Body of pancreas (tissue), 4 donors: ENCODE measurements at places on chromosomes 4 and X. TPM values are rescaled to one million over a fixed set of nuclear protein-coding genes. Genes with fewer than 3 reads are reported as not detected.

Gene XPNPEP2
- 5.6 TPM for total RNA-seq

GRCh38 chrX:53087388-53087831 lies 5.2 kb downstream of the TSPYL2 start:
- DNase-seq: no peak
- H3K27me3 ChIP-seq: no peaks in the 10 kb centered on the region
- H3K4me1 ChIP-seq: peaks cover 44% of the 10 kb centered on the region
- H3K4me3 ChIP-seq: no peak overlapping the region
- H3K36me3 ChIP-seq: no peaks in the 10 kb centered on the region

GRCh38 chrX:15946783-15947580 lies 92.4 kb upstream of the AP1S2 start:
- H3K4me3 ChIP-seq: no peak overlapping the region
- H3K4me1 ChIP-seq: no peaks in the 10 kb centered on the region
- H3K27me3 ChIP-seq: no peaks in the 10 kb centered on the region
- H3K27ac ChIP-seq: no peak overlapping the region

DNA sequence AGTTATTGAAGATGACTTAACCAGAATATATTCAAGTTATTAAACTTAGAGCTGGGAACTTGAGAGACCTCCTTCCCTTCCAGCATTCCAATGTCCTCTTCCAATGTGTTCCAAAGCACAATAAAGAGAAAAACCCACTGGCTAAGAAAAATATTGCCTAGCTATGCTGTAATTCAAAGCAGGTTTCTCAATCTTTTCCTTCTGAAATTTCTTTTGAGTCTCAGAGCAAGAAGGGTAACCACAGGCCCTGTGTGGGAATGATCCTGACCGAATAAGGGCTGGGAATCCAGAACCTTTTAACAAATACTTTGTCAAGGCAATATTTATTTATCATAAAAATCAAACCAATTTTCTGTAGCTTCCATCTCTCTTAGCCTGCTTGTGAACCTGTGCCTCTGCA lies 150.7 kb upstream of the SFRP2 start:
- DNase-seq: no peak
- no peak overlapping the region for H3K4me3 ChIP-seq
- no peaks in the 10 kb centered on the region for H3K36me3 ChIP-seq
- no peaks in the 10 kb centered on the region for H3K4me1 ChIP-seq

- no peaks in the 10 kb centered on the region for H3K4me1 ChIP-seq
- H3K27me3 ChIP-seq: no peaks in the 10 kb centered on the region
- no peak overlapping the region for H3K4me3 ChIP-seq
- no peak for DNase-seq
- no peaks in the 10 kb centered on the region for H3K36me3 ChIP-seq
Measured at GRCh38 chr4:184019667-184020623, 114.8 kb downstream of the STOX2 start.

- peaks cover 6% of the 10 kb centered on the region for H3K4me1 ChIP-seq
- no peak overlapping the region for H3K4me3 ChIP-seq
- no peaks in the 10 kb centered on the region for H3K36me3 ChIP-seq
Measured at GRCh38 chrX:24777660-24778059, 83.9 kb downstream of the POLA1 start.

GRCh38 chr4:184451726-184452125 lies 22.6 kb downstream of the IRF2 start:
- H3K4me3 ChIP-seq: no peak overlapping the region
- DNase-seq: no peak
- H3K27me3 ChIP-seq: no peaks in the 10 kb centered on the region
- H3K27ac ChIP-seq: no peak overlapping the region
- H3K36me3 ChIP-seq: no peaks in the 10 kb centered on the region
- peaks cover 24% of the 10 kb centered on the region for H3K4me1 ChIP-seq

GRCh38 chrX:103464072-103464773 lies 55.1 kb downstream of the RAB40A start:
- no peaks in the 10 kb centered on the region for H3K4me1 ChIP-seq
- H3K27ac ChIP-seq: no peak overlapping the region
- peak; percentile 17 for DNase-seq
- no peaks in the 10 kb centered on the region for H3K27me3 ChIP-seq
- no peak overlapping the region for H3K4me3 ChIP-seq

DNA sequence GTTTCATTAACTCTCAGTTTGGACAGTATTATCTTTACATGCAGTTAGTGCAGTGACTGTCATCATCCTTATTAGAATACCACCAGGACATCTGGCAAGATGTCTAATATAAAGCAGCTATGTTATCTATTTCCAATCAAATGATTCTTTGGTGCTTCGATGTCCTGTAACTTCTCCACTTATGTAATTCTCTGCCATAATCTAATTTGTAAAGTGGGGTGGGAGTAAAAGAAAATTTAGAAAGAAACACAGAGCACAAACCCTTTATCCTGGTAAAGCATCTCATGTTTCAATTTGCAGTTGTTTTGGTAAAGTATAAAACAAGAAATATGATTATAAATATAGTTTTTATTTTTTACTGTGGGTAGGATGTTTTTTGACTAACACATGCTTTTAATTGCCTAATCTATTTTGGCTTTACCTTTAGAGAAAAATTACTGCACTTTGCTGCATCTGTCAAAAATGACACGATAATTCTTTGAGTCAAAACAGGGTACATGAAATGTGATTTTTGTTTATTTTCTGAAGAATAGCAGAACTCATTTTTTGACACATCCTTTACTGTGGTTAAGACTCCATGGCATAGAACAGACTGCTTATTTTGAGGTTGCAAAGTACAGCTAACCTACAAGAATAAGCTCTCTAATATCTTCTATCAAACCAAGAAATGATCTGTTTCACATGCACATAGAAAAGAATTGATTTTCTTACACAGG lies 382.9 kb downstream of the RPA4 start:
- H3K36me3 ChIP-seq: no peaks in the 10 kb centered on the region
- H3K27me3 ChIP-seq: no peaks in the 10 kb centered on the region
- H3K4me3 ChIP-seq: no peak overlapping the region
- H3K27ac ChIP-seq: no peak overlapping the region

DNA sequence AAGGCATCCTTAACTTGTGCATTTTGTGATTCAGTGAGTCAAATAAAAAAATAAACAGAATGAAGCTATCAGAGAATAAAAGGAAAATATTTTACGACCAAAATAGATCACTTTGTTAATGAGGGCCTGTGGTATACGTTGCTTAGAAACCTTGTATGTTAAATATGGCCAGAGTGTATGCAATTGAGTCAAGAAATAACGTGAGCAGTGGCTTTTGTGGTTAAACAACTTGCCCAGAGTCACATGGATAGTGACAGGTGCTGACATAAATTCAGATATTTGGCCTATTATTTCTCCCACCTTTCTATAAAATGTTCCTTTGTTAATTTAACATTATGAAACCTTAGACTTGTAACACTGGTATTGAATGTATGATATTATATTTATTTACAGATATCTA lies 393.4 kb downstream of the PABPC4L start:
- H3K4me1 ChIP-seq: no peaks in the 10 kb centered on the region
- no peak overlapping the region for H3K4me3 ChIP-seq
- H3K27ac ChIP-seq: no peak overlapping the region
- H3K27me3 ChIP-seq: no peaks in the 10 kb centered on the region
- H3K36me3 ChIP-seq: no peaks in the 10 kb centered on the region
